CD8-positive, alpha-beta memory T cell (primary cell): ENCODE measurements at places on chromosomes 1 and 21. TPM values are rescaled to one million over a fixed set of nuclear protein-coding genes. Genes with fewer than 3 reads are reported as not detected.

GRCh38 chr1:14826172-14826636, 227.7 kb downstream of the KAZN start:
- H3K27ac ChIP-seq: no peak overlapping the region
- no peaks in the 10 kb centered on the region for H3K36me3 ChIP-seq
- DNase-seq: no peak
- no peaks in the 10 kb centered on the region for H3K27me3 ChIP-seq
- H3K4me3 ChIP-seq: no peak overlapping the region
- H3K4me1 ChIP-seq: no peaks in the 10 kb centered on the region

- no peaks in the 10 kb centered on the region for H3K36me3 ChIP-seq
- no peak for DNase-seq
- no peaks in the 10 kb centered on the region for H3K4me1 ChIP-seq
- H3K4me3 ChIP-seq: no peak within 1 kb of the TSS
- H3K27ac ChIP-seq: no peak within 1 kb of the TSS
Measured at GRCh38 chr21:42350927-42351426, at the start of gene TFF2. Gene TFF2 (minus strand): TSS chr21:42350994. CDS start chr21:42350957, 37 bp downstream.

DNA sequence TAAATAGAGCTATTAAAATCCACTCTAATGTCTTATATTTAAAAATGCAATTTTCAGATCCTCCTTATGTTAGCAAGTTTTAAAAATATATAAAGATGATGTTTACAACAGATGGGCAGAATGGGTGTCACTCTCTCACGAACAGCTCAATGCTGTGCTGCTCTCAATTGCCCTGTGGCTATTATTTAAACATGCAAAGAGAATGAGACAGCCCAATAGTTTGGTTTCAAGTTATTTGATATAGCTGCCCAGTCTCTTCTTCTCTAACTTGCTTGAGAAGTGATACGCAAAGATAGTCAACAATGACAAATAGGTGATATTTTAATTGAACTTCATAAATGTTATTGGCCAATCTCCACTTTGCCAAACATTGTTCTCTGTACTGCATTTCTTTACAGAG, 199.3 kb upstream of the GREM2 start:
- H3K4me3 ChIP-seq: no peak overlapping the region
- no peaks in the 10 kb centered on the region for H3K4me1 ChIP-seq
- DNase-seq: no peak
- no peaks in the 10 kb centered on the region for H3K27me3 ChIP-seq
- H3K36me3 ChIP-seq: no peaks in the 10 kb centered on the region

PAQR6 gene
- total RNA-seq: 1.9 TPM

DNA sequence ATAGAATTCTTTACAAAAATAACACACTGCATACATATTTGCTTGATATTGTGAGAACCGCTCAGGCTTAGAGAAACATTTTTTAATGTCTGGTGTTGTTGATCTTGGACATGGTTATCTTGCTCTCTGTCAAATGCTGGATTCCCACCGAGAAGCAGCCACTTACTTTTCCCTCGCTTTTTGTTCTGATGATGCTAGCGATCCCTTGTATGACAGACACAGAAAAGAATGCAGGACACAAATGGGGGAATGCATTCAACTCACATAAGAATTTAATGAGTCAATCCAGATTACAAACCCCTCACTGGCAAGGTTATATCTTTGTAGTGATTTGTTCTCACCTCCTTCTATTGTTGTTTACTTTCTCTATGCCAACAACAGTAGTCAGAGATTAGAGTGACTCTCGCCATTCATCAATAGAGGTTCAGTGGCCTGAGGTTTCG, 76.8 kb upstream of the AKT3 start:
- no peaks in the 10 kb centered on the region for H3K36me3 ChIP-seq
- no peak overlapping the region for H3K27ac ChIP-seq
- no peaks in the 10 kb centered on the region for H3K27me3 ChIP-seq

- peaks cover 5% of the 10 kb centered on the region for H3K27me3 ChIP-seq
- DNase-seq: no peak
- H3K27ac ChIP-seq: no peak overlapping the region
- no peak overlapping the region for H3K4me3 ChIP-seq
- H3K36me3 ChIP-seq: no peaks in the 10 kb centered on the region
Measured at GRCh38 chr1:175341631-175342429, 149.3 kb upstream of the KIAA0040 start.

EXO5 gene
- total RNA-seq: 14.9 TPM

GRCh38 chr1:11051781-11052511, 4.9 kb upstream of the MASP2 start:
- DNase-seq: no peak
- no peak overlapping the region for H3K4me3 ChIP-seq
- no peak overlapping the region for H3K27ac ChIP-seq
- H3K4me1 ChIP-seq: no peaks in the 10 kb centered on the region

DNA sequence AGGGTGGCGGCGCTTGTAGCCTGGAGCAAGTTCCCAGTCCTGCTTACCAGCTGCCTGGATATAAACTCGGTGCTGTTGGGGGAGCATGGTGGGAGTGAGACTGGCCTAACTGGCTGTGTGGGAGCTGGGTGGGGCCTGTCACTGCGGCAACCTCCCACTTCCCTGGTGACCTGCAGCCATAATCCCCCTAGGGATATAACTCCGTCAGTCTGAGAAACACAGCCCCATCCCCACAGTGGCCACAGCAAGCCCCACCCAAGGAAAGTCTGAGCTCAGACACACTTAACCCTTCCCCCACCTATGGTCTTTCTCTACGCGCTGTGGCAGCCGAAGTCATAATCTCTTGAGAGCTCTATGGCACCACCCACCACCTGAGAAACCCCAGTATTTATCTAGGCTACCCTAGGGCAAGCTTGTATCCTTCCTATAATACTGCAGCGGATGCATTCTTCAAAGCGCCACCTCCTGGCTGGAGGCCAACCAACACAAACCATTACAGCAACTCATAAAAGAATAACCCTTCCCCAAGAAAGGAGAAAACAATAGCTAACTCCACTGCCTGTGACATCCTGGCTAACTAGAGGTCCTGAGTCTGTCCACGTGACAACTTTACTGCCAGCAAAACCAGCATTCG, 57.4 kb downstream of the ZNF648 start:
- no peak overlapping the region for H3K4me3 ChIP-seq
- H3K27ac ChIP-seq: no peak overlapping the region
- H3K4me1 ChIP-seq: no peaks in the 10 kb centered on the region
- H3K36me3 ChIP-seq: no peaks in the 10 kb centered on the region
- no peaks in the 10 kb centered on the region for H3K27me3 ChIP-seq
- no peak for DNase-seq

- H3K27ac ChIP-seq: no peak overlapping the region
- no peaks in the 10 kb centered on the region for H3K36me3 ChIP-seq
- no peak overlapping the region for H3K4me3 ChIP-seq
- no peaks in the 10 kb centered on the region for H3K27me3 ChIP-seq
- DNase-seq: no peak
- no peaks in the 10 kb centered on the region for H3K4me1 ChIP-seq
Measured at GRCh38 chr1:99758073-99758511, 8.3 kb downstream of the FRRS1 start.

CNKSR1 gene
- total RNA-seq: 0.86 TPM

DNA sequence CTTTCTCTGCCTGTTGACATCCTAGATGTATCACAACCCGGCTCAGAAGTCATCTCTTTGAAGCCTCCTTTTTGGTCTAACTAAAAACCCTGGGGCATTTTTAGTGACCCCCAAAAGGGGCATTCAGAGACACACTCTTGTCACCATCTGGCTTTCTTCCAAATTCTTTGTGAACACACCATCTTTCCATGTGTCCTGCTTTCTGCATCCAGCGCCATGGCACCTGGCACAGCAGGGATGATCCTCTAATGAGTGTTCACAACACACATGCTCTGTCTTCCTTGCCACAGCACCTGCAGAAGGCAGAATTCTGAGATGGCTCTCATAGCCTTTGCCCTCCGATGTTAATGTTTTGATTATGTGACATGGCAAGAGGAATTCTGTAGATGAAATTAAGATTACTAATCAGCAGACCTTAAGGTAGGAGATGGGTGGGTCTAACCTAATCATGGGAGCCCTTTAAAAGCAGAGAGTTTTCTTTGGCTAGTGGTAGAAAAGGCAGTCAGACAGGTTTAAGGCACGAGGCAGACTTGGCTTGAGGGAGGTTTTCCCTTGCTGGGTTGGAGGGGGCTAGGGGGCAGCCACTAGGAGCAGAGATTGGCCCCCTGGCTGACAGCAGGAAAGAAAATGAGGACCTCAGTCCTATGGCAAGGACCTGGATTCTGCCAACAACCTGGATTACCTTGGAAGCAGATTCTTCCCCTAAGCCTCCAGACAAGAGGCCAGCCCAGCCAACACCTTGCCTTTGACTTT, 4.9 kb upstream of the TMEM61 start:
- H3K27ac ChIP-seq: no peak overlapping the region
- no peak for DNase-seq
- no peaks in the 10 kb centered on the region for H3K4me1 ChIP-seq

DNA sequence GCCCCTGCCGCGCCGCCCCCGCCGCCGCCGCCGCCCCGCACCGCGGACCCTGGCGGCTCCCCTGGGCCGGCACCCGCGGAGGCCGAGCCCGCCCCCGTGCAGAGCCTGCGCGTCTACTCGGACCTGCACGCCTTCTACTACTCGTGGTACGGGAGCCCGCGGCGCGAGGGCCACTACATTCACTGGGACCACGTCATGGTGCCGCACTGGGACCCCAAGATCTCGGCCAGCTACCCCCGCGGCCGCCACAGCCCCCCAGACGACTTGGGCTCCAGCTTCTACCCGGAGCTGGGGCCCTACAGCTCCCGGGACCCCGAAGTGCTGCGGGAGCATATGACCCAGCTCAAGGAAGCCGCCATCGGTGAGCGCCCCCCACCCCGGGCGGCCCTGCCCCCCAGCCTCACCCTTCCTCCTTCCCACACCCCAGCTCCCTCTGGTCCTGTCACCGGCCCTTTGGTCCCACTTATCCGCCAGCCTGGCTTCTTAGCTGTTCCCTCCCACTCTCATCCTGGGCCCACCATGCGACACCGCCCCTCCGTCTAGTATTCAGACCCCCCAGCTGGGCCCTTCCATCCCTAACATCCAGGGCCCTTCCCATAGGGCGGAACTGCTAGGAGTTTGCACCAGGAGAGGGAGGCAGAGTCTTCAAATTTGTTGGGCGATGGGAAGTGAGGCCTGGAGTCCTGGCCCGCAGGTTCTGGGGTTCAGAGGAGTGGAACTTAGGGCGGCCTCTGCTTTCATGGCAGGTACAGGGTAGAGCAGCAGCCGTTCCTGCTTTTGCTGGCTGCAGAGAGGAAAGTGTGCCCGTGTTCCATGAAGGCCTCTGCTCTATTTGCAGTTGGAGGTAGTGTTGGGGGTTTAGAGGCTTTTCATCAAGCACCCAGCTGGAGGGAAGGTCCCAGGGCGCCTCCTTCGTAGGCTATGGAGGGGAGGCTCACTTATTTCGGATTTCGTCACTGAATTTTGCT, 1.0 kb downstream of the MANEAL start:
- H3K4me1 ChIP-seq: peaks cover 12% of the 10 kb centered on the region
- H3K36me3 ChIP-seq: no peaks in the 10 kb centered on the region
- no peak for DNase-seq
- no peak overlapping the region for H3K4me3 ChIP-seq

DNA sequence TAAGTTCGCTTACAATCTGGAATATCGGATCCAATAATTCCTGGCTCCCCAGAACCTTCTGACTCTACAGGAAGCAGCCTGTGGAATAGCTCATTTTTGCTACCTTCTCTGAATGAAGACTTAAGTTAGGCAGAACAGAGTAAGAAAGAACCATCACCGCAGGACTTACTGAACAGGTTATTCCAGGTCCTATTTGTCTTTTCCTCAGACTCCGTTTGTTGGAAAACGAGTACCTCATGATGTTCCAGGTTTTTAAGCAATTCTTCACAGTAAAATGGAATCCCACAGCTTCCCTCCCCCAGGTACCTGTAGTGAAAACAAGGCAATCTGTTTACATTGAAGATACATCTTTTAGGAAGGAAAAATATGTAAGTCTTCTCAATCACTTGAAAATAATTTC, 59.8 kb downstream of the ADCY10 start:
- no peak overlapping the region for H3K4me3 ChIP-seq
- H3K36me3 ChIP-seq: no peaks in the 10 kb centered on the region
- H3K27me3 ChIP-seq: no peaks in the 10 kb centered on the region
- no peak for DNase-seq
- H3K27ac ChIP-seq: no peak overlapping the region

DNA sequence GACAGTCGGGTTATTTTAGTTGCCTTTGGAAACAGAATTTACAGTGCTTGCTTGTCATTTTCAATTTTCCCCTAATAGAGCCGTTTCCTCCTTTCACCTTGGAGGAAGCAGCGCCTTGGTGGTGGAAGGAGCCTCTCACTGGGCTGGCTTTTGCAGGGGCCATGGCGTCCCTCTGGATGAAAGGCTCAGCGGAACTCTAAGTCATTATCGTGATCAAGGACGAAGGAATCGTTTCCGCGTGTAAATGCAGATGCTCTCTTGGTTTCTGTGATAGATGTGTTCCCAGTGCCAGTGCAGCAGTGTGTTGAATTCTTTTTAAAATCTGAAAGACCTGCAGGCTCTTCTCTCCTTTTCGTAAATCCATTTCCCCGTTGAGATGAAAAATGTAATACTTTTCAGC, 126.2 kb upstream of the LMO4 start:
- no peak for DNase-seq
- no peaks in the 10 kb centered on the region for H3K36me3 ChIP-seq
- no peak overlapping the region for H3K4me3 ChIP-seq
- H3K4me1 ChIP-seq: no peaks in the 10 kb centered on the region
- H3K27ac ChIP-seq: no peak overlapping the region

- H3K4me1 ChIP-seq: peaks cover 4% of the 10 kb centered on the region
- DNase-seq: no peak
- H3K4me3 ChIP-seq: no peak overlapping the region
- H3K36me3 ChIP-seq: no peaks in the 10 kb centered on the region
Measured at GRCh38 chr21:45146801-45147200, 72.4 kb downstream of the ADARB1 start.

DNA sequence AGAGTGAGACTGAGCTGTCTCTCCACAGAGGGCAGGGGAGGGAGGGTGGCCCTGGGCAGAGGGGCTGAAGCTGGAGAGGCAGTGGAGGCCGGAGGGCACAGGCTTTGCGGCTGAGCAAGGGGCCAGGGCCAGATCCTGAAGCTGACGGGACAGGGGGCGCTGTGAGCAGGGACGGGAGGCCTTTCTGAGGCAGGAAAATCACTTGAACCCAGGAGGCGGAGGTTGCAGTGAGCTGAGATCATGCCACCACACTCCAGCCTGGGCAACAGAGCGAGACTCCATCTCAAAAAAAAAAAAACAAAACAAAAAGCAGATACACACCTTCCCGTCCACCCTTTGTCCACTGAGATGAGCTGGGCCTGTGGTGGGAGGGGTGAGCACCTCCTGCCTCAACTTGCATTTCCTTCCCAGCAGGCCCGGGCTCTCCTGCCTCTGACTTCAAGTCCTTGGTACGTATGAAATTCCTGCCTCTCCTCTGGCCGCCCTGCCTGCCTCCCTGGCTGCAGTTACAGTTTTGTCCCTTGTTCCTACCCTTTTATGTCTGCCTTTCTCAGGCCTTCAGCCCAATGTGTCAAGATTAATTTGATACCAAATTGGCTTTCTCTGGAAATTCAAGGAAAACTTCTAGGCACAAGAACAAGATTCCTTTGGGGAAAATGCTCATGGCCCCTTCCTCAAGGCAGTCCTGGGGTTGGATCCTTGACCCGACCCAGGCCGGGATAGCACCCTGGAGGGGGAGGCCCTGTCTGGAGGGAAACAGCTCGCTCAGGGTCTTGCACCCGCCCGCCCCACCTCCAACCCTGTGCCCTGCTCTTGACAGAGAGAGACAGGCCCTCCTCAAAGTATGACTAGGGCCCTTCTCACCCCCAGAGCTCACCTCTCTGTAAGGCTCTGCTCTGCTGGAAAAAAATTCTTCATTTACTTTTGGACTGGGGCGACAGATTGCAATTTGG, 11.2 kb upstream of the ADAMTSL4 start:
- H3K4me3 ChIP-seq: no peak overlapping the region
- H3K27me3 ChIP-seq: no peaks in the 10 kb centered on the region
- H3K27ac ChIP-seq: no peak overlapping the region
- H3K4me1 ChIP-seq: no peaks in the 10 kb centered on the region
- DNase-seq: no peak
- H3K36me3 ChIP-seq: no peaks in the 10 kb centered on the region

COL16A1 gene
- total RNA-seq: not detected
